ENCODE measurements at places on chromosomes 6 and 20.

- no peak for DNase-seq
Measured at GRCh38 chr6:7134999-7135745, 27.4 kb downstream of the RREB1 start.

DNA sequence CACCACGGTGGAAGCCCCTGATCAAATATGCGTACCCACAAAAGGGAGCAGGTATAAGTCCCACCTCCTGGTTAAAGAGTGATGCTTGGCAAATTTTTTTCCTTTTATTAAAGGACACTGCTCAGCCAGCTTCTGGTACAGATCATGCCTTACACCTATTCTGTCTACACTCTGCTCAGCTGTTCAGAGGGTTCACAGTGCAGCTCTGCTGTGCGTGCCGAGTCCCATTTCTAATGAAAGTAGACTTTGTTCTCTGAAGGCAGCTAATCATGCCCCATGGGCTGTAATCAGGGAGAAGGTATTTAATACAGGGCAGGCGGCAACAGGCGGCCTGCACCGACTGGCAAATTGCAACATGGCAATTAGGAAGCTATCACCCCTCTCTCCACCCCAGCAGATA lies 16.3 kb downstream of the LRRC73 start:
- DNase-seq = no peak

- DNase-seq = no peak
Measured at GRCh38 chr6:17869753-17870050, 117.7 kb downstream of the KIF13A start.

DNA sequence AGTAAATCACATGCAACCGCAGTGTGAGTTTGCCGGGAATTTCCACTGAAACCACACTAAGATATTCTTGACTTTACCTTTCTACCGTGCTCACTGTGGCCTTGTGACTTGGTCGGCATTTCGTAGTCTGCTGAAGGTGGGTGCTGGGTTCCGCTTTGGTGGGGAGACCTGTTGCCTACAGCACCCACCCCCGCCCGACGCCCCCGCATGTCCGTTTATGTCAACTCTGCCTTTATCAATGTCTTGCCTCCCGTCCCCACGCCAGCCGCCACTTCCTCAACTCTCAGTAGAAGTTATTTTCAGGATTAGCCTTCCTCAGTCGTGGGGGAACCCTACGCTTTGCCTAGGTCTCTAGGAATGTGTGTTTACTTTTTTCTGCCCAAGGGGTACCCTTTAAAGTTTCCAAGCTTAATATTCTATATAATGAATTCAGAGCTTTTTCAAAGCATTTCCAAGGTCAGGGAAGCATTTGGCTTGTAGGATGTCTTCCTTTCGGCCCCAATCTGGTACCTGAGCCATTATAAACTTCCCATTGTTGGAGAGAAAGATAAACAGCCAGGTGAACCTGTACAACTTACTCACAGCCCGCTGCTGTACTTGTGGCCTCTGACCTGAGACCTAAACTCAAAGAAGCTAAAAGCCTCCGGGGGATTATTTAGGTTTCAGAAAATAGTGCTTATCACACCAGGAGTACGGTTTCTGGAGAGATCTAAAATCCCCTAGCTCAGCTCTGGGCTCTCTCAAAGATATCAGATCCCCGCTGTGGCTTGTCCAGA lies 54.2 kb downstream of the TBC1D7 start:
- DNase-seq = no peak

DNA sequence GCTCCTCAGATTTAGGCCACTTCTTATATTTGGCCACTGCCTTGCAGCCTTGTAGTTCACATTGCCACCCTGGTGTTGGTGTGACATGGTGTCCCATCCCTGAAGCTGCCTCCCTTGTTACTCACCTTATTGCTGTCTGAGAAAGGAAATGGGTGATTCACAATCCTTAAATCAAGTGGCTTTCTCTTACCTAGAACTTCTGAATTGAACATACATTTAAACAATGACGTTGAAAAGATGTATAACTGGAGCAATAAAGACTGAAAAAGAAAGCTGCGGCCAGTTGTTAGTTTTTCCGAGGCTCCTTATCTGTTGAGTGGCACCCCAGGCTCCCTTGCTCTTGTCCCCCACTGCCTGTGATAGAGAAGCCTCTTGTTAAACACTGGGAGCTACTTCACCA lies 28.8 kb upstream of the GNRH2 start:
- DNase-seq = no peak

GRCh38 chr6:76984572-76984971 lies 478.7 kb downstream of the HTR1B start:
- DNase-seq = no peak

DNA sequence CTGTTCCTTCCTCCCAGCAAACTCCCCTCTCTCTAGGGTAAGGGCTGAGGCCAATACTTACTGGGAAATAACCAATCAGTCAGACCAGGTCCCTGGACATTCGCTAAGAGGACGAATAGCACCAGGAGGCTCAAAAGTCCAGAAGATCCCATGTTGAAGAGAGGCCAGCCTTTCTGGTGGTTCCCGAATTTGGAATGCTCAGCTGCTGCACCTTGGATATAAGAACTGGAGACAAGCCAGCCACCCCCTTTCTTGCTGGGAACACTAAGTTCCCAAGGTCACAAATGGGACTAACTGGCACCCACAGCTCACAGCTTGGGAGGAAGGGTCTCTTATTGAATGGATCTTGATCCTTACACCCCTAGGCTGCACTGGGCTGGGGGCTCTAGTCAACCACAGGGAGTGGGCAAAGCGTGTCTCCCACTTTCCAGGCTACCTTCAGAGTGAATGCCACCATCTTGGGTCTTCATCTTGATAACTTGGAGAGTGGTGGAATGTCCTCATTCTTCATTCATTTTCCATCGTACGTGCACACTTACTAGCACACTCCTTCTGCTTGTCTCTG lies at the start of gene EPPIN:
TSS of gene EPPIN (minus strand) at position 196 of the 565 bp plus-strand sequence. CDS start at position 152, 44 bp downstream.
- no peak for DNase-seq

GRCh38 chr20:24966317-24967012 lies 17.4 kb downstream of the CST7 start:
- no peak for DNase-seq

DNA sequence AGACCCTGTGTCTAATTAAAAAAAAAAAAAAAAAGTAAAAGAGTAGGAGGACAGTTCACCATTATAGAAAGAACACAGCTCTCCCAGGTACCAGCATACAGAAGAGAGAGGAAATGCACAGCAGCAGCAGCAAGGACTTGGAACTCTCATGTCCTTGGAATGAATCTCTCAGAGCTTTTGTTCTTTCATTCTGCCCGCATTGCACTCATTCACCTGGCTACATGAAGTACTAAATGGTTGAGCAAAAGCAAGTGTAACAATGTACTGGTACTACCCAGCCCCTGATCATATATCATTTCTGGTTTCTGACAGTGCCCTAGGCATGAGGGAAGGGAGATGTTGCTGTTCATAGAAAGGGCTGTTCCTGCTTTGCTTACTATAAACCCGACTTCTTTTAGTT lies 12.1 kb upstream of the BTN3A3 start:
- no peak for DNase-seq

- DNase-seq = no peak
Measured at GRCh38 chr6:81696524-81696923, 56.0 kb downstream of the TENT5A start.

DNA sequence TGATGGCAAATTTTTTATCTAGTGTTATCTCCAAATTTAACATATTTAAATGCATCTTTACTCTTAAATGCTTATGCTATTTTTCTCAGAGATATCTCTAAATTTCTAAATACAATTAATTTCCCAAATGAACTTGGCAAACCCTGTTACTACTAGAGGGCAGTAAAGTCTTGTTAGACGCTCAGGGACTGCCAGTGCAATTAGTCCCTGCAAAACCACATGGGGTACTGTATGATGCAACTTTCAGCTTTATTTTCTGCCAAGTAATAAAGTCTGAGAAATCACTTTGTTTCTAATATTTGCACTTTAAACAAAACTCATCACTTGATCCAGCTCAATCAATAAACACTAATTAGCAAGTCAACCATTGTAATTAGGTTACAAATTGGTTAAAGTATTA lies 76.0 kb upstream of the ADGRB3 start:
- DNase-seq = no peak

DNA sequence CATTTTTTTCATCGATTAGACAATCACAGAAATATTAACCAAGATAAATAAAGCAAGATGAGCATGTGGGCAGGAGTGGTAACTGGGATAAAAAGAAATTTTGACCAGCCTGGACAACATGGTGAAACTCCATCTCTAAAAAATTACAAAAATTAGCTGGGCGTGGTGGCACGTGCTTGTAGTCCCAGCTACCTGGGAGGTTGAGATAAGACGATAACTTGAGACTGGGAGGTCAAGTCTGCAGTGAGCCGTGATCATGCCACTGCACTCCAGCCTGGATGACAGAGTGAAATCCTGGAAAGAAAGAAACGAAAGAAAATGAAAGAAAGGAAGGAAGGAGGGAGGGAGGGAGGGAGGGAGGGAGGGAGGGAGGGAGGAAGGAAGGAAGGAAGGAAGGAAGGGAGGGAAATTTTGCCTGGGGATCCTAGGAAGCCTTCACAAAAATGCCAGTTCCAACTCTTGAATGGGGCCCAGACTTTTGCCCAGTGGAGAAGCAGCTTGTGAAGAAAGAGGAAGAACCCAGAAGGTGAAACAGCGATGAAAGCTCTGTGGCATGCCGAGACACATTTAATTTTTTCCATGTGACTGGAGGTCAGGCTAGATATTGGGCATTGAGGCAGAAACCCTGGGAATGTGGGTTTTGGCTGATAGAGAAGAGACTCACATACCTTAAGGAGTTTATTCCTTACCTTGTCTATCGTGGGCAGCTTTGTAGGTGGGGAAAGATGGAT lies 20.3 kb downstream of the CCDC170 start:
- no peak for DNase-seq

- DNase-seq = no peak
Measured at GRCh38 chr6:38943964-38944363, 104.6 kb upstream of the GLP1R start.

DNA sequence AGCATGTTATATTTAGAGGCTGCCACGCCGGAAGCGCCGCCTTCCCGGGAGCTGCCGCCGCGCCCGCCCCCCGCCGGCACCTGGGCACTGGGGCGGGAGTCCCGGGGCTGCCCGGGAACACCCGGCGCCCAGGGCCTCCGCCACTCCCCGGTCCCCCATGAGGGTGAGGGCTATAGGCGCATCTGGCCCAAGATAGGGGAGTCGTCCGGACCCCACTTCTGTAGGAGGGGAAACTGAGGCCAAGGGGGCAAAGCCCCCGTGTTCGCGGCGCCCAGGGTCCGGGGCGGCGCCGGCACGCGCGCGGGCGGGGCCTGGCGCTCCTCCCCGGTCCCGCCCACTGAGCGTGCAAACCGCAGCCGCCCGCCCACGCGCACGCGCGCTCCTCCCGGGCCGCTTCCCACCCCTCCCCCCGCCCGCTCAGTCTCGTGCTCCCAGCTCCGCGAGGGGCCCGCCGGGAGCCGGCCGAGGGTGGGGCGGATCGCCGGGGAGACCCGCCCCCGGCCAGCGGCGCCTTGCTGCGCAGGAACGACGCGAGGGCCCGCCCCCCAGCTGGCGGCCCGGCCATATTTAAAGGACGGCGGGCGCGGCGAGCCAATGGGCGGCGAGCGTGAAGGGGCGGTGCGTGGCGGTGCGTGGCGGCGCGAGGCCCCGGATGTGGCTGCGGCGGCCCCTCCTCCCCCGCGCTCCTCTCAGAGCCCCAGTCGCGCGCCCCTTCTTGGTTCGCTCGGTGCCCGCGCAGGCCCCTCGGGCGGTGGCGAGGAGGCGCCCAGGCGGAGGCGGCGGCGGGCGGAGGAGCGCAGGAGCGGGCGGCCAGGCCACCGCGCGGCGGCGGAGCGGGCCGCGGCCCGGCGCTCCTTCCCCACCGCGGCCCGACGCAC lies at the start of gene LSM14B:
TSS of gene LSM14B (plus strand) at position 700 of the 878 bp plus-strand sequence. CDS start 192 bp downstream, outside the sequence.
- DNase-seq = peak; percentile 91

All from D721Med (cell line).